NCI-H1417 treated with DMSO at 0.1 percent for 48 hours (cell line): ENCODE measurements at places on chromosomes 2 and 18.

DNA sequence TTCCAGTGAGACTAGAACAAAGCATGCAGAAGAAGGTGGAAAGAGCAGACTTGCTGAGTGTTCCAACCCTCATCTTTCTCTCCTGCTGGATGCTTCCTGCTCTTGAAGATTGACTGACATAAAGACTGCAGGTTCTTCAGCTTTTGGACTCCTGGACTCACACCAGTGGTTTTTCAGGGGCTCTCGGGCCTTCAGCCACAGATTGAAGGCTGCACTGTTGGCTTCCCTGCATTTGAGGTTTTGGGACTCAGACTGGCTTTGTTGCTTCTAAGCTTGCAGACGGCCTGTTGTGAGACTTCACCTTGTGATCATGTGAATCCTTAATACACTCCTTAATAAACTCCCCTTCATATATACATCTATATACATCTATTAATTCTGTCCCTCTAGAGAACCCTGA lies 20.4 kb downstream of the VRK2 start:
- no peak for DNase-seq

GRCh38 chr2:45067859-45068570 lies 58.8 kb upstream of the SIX2 start:
- DNase-seq, result no peak

- no peak for DNase-seq
Observed at GRCh38 chr18:45829855-45830254, 4.4 kb downstream of the SIGLEC15 start.

- DNase-seq, result no peak
Observed at GRCh38 chr2:124816007-124816406, 790.9 kb downstream of the CNTNAP5 start.

- no peak for DNase-seq
Observed at GRCh38 chr2:57330447-57330846, 716.2 kb upstream of the VRK2 start.

GRCh38 chr2:141911485-141912066 lies 219.2 kb downstream of the LRP1B start:
- no peak for DNase-seq

- DNase-seq, result peak; percentile 27
Observed at GRCh38 chr18:41490861-41491260, 464.2 kb upstream of the PIK3C3 start.

GRCh38 chr2:23803965-23804542 lies 122.9 kb downstream of the ATAD2B start:
- no peak for DNase-seq

- no peak for DNase-seq
Observed at GRCh38 chr2:180542511-180542910, 437.9 kb upstream of the UBE2E3 start.

GRCh38 chr2:158202161-158202815 lies 100.6 kb downstream of the UPP2 start:
- no peak for DNase-seq

DNA sequence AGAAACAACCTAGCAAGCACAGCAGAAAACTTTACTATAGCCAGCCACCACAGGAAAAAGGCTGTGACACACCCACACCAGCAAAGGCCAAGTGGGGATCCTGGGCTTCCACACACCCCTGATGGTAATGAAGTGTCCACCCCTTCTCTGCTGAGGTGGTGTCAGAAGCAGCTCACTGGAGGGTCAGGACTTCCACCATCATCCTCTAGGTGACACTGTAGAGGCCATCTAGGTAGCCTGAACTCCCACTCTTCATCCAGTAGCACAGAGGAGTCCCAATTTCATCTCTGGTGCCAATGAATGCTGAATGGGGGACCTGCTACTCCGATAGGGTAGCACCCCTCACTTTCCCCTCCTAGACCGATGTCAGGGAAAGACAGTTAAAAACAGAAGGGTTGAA lies 1544.4 kb downstream of the LRP1B start:
- no peak for DNase-seq

- no peak for DNase-seq
Observed at GRCh38 chr2:220695397-220696279, 876.5 kb downstream of the EPHA4 start.

DNA sequence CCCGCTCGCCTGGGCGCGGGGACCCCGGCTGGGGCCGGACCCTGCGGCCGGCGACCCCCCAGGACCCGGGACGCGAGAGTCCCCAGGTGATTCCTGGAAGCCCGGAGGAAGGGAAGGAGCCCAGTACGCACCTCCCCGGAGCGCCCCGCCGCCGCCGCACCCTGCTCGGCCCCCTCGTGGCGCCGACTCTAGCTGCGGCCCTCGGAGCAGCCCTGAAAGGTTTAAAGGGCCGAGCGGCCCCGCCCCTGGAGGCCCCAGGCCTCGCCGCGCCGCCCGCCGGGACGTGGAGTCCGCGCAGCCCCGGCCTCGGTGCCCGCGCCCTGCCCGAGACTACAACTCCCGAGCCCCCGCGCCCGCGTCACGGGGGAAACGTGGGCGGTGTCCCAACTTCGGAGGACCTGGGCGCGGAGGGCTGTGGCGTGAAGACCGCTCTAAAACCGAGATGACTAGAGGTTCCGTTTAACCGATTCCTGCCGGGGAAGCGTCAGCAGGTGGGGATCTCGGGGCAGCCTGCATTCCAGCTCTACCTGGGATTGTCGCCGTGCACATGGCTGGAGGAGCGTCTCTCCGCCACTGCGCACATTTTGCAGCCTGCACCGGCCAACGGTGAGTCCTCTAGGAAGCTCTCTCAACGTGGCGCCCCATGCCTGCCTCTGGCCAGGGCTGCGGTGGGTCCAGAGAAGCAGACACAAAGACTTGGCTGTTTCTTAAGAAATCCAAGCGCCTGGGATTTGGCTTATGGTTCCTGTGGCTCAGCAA lies at the start of gene TMEM150A:
TMEM150A (minus strand) TSS at position 223 of the 759 bp plus-strand sequence. CDS start 750 bp downstream, outside the sequence.
- no peak for DNase-seq

- DNase-seq, result no peak
Observed at GRCh38 chr18:49921318-49921985, 108.1 kb upstream of the ACAA2 start.

- peak; percentile 4 for DNase-seq
Observed at GRCh38 chr2:119469661-119470297, 38.1 kb downstream of the TMEM37 start.

- DNase-seq, result no peak
Observed at GRCh38 chr2:149720615-149721014, 133.0 kb upstream of the MMADHC start.

DNA sequence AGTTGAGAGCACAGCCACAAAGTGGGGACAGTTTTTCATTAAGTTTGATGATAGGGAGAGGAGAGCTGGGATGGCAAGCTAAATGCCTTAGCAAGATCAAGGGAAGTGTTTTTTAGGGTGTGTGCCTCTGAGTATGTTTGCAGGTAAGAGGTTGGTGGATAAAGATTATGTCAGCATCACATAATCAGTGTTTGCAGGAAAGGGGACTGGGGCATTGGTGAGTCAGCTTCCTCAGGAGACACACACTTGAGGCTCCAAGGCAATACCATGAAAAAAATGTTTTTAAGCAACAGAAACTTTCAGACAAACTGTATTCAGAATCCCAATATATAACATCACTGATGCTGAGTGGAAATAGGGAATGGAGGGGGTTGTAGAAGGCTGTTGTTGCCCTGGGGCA lies 25.4 kb upstream of the DTNB start:
- no peak for DNase-seq

- DNase-seq, result no peak
Observed at GRCh38 chr2:61017556-61018317, at the start of the genes PEX13 and PUS10. PEX13 (plus strand) TSS chr2:61017720; CDS start chr2:61017760, 40 bp downstream. PUS10 (minus strand) TSS chr2:61018255; CDS start chr2:61011890, 6,365 bp downstream.

GRCh38 chr2:235834781-235835180 lies 333.4 kb downstream of the GBX2 start:
- no peak for DNase-seq

GRCh38 chr2:223219872-223220657 lies 168.1 kb downstream of the KCNE4 start:
- DNase-seq, result no peak

- DNase-seq, result no peak
Observed at GRCh38 chr2:109299536-109299935, 170.5 kb downstream of the SH3RF3 start.

GRCh38 chr2:71045865-71046548 lies 22.4 kb upstream of the NAGK start:
- no peak for DNase-seq

- no peak for DNase-seq
Observed at GRCh38 chr2:239691720-239692119, 290.9 kb upstream of the HDAC4 start.

DNA sequence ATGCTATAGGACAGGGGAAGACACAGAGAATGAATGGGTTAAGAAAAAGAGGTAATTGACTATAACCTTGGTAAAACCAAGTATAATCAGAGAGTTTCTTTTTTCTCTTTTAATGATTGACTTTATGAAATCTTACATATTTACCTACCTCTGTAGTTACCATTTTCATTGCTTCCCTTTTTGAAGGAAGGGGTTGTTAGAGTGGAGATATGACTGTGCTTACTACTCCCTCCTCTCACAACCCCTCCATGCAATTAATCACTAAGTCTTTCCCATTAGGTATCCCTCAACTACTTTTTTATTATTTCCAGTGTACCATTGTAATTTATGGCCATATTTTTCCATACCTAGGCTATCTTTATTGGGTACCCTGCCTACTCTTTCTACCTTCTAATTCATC lies 71.4 kb downstream of the WDR7 start:
- DNase-seq, result no peak

DNA sequence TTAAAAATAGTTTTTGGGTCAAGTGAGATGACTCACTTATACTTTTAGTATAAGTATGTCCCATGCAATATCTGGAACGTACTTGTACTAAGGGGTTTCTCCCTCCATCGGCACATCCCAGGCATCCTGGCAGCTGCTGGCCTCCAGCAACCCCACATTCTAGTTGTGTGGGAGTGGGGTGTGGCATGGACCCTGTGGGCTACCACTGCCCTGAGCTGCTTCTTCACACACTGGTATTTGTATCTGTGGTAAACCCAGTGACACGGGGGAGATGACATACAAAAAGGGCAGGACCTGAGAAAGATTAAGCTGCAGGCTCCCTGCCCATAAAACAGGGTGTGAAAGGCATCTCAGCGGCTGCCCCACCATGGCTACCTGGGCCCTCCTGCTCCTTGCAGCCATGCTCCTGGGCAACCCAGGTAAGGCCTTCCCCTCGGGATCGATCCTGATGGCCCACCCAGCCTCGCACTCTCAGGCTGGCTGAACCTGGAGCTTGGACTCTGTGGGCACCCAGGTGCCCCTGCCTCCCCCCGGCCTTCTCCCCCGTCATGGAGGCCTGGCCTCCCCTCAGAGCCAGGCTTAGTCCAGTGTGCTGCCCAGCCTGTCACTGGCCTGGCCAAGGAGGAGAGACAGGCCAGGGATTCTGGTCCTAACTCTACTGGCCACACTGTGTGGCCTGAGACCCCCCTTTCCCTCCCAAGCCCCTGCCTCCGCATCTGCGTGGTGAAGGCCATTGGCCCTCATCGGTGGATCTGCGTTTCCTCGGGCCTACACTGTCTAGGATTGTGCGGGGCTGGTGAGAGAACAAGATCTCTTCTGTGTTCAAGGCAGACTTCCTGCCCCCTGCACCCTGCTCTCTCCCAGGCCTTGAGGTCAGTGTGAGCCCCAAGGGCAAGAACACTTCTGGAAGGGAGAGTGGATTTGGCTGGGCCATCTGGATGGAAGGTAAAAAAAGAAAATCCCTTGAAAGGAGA lies at the start of gene GNLY:
GNLY (plus strand) TSS at position 307 of the 974 bp plus-strand sequence; CDS start at position 368, 61 bp downstream.
- DNase-seq, result no peak

DNA sequence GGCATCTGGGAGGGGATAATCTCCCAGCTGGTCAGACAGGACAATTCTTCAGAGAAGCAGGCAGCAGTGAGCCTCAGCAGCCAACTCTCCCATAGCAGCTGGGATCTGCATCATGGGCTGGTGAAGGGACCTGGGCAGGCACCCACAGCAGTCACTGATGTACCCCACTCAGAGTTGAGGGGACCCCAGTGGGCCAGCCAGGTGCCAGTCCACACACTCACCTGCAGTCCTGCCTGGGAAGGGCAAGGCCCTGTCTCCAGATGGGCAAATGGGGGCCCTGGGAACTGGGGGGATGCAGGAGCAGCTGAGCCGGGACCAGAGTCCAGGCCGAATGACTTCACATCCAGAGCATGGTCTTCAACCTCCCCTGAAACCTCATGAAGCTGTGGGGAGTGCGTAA lies 170.4 kb downstream of the ZFP36L2 start:
- no peak for DNase-seq
